T-helper 9 cell (primary cell): ENCODE measurements at places on chromosomes 12 and 14.

DNA sequence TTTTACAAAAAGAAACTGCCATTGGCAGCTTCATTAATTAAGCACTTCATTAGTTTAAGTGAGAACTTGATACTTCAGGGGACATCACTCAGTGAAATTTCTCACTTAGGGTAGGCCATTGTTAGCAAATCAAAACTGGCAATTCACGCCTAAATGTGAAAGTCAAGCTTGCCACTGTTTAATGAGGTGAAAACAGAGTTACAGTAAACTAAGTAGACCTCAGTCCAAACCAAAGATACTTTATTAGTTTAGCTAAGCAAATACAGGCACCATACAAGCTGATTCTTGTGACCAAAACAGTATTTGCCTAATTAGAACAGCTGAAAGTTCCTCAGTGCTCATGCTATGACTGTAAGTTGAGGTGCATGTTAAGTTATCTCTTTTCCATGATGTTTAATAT, 176.5 kb upstream of the CPNE8 start:
- DNase-seq: no peak

- no peak for DNase-seq
These were observed 50.9 kb upstream of the PPFIA2 start for GRCh38 chr12:81809829-81810595.

DNA sequence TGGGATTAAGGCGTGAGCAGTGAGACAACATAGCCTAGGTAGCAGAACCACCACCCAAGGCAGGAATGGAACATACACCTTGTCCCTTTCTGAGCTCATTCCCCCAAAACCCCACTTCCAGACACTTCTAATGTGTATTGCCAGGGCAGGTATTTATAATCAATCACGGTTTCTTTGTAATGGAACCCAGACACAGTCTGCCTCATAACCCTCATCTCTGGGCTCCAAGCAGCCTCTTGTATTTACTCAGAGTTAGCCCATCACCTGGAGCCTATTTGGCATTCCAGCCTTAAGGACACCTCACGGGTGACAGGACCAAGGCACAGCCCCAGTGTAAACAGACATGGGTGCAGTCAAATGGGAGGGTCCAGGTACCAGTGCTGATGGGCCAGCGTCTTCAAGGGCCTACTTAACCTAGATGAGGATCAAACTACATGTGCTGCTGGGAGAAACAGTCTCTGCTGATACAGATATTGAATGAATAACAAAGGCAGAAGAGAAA, 2.5 kb upstream of the HIGD1C start:
- DNase-seq: no peak

GRCh38 chr14:97402279-97402678, 605.1 kb downstream of the VRK1 start:
- no peak for DNase-seq

- DNase-seq: no peak
These were observed 17.4 kb downstream of the CEP170B start for GRCh38 chr14:104882325-104882973.

DNA sequence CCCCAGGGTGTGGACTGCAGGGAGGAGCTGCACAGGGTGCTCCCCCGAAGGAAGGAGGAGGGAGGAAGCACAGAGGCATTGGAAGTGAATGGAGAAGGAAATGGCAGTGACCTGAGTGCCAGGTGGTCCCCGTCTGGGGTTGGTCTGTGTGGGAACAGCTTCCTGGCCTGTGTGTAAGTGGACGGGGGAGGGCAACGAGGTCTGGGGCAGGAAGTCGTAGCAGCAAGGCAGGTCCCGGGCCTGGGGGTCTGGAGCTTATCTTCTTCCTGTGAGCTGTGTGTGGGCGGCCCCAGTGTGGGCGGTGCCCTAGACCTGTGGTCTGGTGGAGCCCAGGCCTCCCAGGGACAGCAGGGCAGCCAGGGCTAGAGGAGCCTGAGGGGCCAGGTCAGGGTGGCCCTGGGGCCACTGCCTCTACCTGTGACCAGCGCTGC, 382.1 kb downstream of the TMEM121 start:
- DNase-seq: no peak

GRCh38 chr12:116213014-116213413, 64.5 kb downstream of the MED13L start:
- no peak for DNase-seq

DNA sequence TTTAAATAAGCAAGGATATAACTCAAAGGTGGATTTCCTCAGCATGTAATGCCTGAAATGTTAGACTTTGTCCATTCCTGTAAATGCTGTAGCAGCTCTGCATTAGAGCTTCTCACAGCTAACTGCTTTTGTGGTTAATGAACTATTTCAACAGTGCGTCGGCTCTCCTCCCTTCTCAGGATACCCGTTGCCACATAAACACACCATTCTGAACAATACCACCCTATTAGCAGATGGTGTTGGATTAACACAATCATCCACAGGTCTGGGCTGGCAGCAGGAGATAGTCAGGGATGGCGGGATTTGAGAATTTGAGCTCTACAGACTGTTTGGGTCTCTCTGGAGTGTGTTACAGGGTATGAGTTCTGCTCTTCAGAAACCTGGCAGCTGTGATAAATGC, 33.5 kb upstream of the C12orf42 start:
- DNase-seq: no peak

GRCh38 chr12:92470608-92471021, 232.2 kb upstream of the PLEKHG7 start:
- DNase-seq: no peak

- DNase-seq: no peak
These were observed 24.7 kb upstream of the NPFF start for GRCh38 chr12:53532021-53532420.

DNA sequence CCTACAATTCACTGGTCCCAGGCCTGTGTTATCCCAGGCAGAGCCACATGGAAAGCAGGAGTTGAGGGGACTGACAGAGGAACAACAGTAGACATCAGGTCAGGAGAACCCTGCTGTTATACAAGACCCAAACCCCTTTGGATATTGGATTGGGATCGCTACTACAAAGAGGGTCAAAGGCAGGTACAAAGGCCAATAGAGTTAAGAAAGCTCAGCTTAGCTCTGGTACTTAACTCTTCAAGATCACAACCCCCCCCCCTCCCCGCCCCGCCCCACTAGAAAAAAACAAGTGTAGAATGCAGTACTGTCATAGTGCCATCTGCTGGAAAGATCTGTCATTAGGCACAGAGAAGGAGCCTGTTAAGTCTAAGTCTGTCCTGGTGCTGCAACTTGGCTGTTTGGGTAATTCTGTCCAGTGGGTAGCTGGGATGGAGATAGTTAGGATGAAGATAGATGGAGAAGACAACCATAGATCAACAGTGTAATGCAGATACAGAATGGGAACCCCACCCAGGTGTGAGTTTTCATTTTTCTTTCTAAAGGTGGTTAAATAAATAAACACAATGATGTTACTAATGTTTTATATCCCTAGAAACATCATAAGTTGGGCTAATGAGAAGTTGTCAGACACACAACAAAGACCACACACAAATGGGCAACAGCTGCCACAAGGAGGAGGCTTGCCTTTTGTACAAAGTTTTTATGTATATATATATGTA, 17.2 kb downstream of the REM2 start:
- peak; percentile 22 for DNase-seq

- DNase-seq: no peak
These were observed 265.2 kb downstream of the EGLN3 start for GRCh38 chr14:33685698-33686097.
